Activated naive CD4-positive, alpha-beta T cell treated with anti-CD3 and anti-CD28 coated beads for 36 hours (primary cell): ENCODE measurements at places on chromosomes 5 and 9. TPM values are rescaled to one million over a fixed set of nuclear protein-coding genes. Genes with fewer than 3 reads are reported as not detected.

ZNF474 gene
- total RNA-seq, result not detected

FUT7 gene
- total RNA-seq, result not detected

PCDHB6 gene
- not detected for total RNA-seq

FOXD4 gene
- total RNA-seq, result not detected

KIAA1958 gene
- 7.6 TPM for total RNA-seq

SPAAR gene
- total RNA-seq, result not detected

OGN gene
- not detected for total RNA-seq

SPINK4 gene
- total RNA-seq, result not detected

PHF24 gene
- total RNA-seq, result not detected

PCDHA6 gene
- not detected for total RNA-seq
